ENCODE measurements at places on chromosomes 3 and 15.
A peak's percentile ranks its signal among the peaks of the same experiment; 100 is the strongest.

DNA sequence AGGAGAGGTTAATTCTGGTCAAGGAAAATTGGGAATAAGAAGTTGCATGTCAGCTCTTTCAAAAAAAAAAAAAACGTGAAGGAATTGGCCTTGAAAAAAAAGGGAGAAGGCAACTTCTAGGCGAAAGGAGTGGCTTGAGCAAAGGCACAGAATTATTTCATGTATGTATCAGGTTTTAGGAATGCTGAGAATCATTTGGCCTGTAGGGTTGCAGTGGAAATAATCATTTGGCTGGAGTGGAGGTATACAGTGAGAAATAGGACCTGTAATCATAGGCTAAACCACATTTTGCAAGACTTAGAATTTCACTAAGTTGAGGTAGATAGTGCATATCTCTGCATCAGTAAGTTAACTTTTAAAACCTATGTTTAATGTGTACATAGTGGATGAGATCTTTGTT lies 54.9 kb downstream of the EPHA6 start:
- DNase-seq = no peak

DNA sequence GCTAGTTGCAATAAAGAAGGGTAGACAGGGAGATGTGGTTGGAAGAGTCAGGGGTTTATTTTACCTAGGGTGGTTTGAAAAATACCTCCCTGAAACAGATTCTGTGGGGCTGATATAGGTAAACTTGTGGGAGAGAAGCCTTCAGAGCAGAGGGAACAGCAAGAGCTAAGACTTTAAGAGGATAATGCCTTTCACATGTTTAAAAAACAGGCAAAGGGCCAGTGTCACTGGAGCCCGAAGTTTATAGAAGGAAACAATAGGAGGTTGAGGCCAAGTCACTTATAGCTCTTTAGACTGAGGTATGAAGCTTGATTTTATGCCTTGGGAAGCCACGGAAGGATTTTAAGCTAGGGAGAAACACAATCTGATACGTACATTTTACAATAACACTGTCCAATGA lies 448.7 kb downstream of the TAFA4 start:
- DNase-seq = no peak

DNA sequence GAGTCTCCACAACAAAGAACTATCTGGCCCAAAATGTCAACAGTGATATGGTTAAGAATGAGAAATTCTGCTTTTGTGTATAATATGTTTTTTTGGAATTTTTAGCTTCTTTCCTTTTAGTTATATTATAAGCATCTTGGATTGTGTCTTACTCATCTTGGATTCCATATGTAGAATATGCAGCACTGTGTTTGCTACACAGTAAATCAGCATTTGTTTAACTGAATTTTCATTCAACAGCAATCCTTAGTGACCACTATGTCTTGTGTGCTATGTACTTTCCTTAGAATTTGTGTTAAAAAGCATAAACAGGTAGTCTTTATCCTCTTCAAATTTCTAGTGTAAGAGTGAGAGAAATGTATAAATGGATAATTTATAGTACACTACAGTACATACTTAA lies 18.2 kb upstream of the TMEM207 start:
- no peak for DNase-seq

- no peak for DNase-seq
Observed at GRCh38 chr3:186160691-186161243, 51.9 kb upstream of the ETV5 start.

DNA sequence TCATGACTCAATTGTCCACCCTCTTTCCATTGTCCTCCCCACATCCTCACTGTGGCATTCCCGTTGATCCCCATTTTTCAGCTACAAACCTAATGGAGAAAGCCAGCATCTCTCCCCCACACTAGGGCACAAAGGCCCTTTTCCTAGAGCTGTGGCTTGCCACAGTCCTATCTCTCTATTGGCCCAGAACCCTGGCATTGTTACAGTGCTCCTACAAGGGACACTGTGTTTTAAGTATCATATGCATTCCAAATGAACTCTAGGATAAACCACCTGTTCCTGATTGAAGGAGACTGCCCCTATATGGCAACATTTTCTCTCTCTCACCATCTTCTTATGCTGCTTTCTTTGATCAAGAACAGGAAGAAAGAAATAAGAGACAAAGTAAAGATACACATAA lies 69.4 kb upstream of the SKOR1 start:
- DNase-seq = no peak

GRCh38 chr3:10157031-10157430 lies 7.7 kb upstream of the IRAK2 start:
- DNase-seq = no peak

DNA sequence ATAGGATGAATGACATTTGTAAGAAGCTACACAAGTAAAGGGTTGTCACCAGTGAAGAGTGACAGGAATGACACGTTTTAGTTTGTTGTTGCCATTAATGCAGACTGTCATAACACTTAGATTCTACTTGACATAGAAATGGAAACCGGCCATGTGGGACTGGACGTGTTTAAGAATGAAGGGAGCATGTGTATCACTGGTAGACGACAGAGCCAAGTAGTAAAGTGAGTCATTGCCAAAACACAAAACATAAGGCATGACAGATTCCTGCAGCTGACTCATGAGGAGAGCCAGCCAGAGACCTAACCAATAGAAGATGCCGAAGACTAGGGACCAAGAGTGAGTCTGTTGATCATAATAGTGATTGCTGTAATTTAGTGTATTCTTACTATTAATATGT lies 106.2 kb upstream of the PLAAT1 start:
- DNase-seq = no peak

GRCh38 chr15:101156061-101156460 lies 95.8 kb downstream of the CHSY1 start:
- no peak for DNase-seq

DNA sequence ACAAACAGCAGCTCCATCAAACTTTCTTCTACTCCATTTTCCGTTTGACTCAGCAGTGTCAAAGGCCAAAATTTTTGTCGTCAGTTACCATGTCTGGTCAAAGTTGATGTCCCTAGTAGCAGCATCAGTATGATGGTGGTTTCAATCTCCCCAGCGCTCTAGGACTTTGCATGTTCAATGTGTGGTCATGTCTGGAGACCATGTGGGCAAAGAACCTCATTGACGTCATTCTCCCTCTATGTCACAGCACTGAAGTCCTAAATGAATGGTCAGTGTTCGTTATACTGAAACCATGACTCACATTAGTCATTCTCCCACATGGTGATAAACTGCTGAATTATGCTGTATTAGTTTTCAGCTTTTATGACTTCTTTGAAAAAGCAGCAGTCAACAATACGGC lies 23.2 kb downstream of the SHC4 start:
- no peak for DNase-seq

DNA sequence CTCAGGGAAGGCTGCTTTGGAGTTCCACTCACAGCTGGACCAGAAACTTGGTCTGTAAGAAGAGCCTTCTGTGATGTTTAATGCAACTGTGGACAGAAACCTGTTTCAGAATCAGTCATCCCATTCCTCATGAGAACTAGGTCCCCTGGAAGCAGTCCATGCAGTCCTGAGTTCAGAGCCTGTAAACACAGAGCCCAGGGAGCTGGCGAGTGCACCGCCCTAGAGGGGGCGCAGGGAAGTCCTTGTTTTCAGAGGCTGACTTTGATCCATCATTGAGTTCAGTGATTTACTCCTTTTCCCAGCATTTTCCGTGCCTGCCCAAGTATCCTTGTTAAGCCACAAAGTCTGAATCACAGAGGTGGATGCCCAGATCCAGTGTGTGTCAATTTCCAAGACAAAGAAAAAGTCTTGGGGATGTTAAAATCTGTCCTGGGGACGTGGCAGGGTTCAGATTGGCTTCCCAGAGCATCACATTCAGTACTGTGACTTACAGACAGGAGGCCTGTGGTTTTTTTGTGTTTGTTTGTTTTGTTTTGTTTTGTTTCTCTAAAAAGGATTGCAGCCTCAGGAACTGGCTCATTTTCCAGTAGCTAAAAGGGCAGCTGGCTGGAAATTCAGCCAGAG lies 9.8 kb upstream of the TXNRD3 start:
- no peak for DNase-seq

DNA sequence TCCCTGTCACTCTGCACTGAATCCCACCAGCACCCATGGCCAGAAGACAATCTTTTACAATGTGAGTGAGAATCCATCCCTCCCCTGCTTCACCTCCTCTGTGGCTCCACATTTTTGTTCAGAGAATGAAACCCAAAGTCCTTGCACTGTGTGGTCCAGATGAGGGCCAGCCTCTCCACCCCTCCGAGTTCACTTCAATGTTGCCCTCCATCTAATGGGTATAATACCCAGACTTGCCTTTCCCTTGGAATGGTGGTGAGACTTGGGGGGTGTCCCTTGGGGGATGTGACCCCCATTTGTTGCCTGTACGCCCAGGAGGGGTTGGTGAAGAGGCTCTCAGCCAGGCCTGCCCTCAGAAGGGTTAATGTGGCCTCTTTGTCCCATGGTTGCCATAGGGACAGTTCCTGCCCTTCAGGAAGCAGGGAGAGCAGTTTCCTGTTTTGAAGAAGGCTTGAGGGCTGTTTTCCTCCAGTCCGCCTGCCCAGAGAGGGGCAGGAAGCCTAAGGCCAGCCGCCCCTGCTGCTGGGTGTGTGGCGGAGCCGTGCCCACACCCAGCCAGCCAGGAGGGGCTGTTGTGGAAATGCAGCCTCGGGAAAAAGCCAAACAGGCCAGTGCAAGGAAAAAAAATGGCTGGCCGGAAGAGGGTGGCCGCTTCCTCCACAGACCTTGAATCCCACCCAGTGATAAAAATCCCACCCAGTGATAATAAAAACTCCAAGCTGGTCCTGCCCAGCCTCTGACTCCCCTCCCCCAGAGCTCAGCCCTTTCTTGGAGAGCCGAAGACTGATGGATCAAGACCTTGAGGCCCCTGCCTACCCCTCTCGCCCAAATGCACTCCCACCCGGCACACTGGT lies 14.6 kb upstream of the FGD5 start:
- peak; percentile 71 for DNase-seq

GRCh38 chr3:58154626-58155449 lies 55.9 kb downstream of the DNASE1L3 start:
- no peak for DNase-seq

DNA sequence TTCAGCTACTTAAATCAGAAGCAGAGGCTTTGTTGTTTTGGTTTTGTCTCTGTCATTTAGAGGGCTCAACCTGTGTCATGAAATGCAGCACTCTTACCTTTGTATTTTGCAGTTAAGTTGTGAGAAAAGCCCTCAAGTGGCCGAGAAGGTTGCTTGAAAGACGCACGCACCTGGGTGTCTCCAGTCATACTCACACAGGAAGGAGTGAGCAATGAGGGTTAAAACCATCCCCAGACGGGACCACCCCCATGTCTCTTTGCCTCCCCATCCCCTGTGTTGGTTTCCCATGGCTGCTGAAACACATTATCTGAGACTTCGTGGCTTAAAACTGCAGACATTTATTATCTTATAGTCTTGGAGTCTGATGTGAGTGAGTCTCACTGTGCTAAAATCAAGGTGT lies 376.1 kb upstream of the CFAP20DC start:
- no peak for DNase-seq

DNA sequence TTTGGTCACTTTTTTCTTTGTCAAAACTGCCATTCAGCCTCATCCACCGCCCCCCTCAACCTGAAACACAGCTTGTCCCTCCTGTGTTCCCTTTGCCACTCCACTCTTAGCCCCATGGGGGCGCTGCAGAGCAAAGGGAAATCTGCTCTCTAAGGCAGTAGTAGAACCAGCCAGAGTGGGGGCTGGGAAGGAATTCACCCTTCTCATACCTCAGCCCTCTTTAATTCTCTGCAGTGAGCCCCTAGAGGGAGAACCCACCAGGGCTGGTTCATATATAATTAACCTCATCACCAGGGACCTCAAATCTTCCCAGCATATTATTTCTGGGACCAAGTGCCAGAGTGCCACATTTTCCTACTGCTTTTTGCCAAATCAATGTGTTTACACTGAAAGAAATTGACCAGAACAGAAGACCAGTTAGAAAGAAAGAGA lies 2.8 kb upstream of the BCL6 start:
- DNase-seq = peak; percentile 90

GRCh38 chr3:124489506-124489905 lies 240.7 kb upstream of the UMPS start:
- no peak for DNase-seq

- no peak for DNase-seq
Observed at GRCh38 chr3:148901987-148902791, 37.1 kb downstream of the CPA3 start.

GRCh38 chr3:56855856-56856512 lies 54.2 kb upstream of the ARHGEF3 start:
- DNase-seq = peak; percentile 15

- no peak for DNase-seq
Observed at GRCh38 chr15:57421551-57421950, 45.2 kb downstream of the CGNL1 start.

DNA sequence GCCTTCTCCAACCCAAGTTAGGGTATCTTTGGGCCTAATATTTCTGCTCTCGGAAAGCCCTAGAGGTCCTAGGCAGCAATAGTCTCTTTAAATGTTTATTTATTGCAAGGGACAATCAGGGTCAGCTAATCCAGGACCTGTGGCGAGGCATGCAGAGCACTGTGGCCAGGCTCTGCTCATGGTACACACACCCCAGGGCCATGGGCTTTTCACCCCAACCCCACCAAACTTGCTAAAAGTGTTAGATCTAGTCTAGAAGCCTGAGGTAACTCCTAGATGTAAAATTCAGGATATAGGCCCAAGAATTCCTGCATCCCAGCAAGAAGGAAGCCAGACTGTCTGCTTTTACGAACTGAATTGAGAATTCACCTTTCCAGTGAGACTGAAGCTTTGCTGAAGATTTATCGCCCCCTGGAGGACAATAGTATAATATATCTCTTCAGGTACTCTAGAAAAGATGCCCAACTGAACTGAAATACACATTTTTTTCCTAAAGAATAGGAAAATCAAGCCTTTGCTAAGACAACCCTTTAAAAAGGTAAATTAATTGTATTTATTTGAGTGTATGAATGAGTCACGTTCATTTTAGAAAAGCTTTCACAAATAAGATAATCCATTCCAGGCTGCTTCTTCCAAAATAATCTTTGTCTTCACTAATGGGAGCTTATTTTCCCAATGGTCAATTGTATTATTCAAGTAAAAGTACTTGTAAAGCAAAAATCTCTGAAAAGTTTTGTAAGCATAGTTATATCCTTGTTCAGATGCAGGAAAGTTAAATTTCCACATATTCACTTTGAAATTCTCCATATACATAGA lies 89.8 kb downstream of the LRRC3B start:
- no peak for DNase-seq

- DNase-seq = no peak
Observed at GRCh38 chr3:138901567-138901966, 45.4 kb downstream of the FOXL2 start.

DNA sequence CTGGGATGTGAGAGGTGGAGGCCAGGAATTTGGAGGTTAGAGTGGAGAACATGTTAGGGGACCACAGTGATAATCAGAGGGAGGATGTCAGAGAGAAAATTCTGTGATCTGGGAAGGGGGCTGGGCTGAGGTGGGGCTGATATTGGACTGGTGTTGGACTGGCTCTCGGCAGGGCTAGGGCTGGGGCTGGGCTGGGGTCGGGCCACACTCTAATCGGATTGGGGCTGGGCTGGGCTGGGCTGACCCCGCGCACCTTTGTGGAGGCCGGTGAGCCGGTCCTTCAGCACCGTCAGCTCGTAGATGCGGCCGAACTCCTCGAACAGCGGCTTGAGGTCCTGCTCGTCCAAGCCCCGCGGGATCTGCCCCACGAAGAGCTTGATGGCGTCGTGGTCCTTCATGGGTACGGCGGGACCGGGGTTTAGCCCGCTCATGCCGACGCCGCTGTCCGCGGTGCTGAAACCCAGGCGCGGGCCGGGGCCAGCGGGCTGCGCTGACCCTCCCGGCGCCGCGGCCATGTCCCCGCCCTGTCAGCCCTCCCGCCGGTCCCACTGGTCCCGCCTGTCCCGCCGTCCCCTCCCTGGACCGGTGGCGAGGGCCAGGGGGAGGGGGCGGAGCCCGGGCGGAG lies 485 bp downstream of the CELF6 start:
- peak; percentile 69 for DNase-seq

GRCh38 chr3:137103739-137104138 lies 146.0 kb downstream of the IL20RB start:
- no peak for DNase-seq
